Cortex of kidney (tissue), 1 donor: ENCODE measurements at places on chromosomes 7 and 10.

DNA sequence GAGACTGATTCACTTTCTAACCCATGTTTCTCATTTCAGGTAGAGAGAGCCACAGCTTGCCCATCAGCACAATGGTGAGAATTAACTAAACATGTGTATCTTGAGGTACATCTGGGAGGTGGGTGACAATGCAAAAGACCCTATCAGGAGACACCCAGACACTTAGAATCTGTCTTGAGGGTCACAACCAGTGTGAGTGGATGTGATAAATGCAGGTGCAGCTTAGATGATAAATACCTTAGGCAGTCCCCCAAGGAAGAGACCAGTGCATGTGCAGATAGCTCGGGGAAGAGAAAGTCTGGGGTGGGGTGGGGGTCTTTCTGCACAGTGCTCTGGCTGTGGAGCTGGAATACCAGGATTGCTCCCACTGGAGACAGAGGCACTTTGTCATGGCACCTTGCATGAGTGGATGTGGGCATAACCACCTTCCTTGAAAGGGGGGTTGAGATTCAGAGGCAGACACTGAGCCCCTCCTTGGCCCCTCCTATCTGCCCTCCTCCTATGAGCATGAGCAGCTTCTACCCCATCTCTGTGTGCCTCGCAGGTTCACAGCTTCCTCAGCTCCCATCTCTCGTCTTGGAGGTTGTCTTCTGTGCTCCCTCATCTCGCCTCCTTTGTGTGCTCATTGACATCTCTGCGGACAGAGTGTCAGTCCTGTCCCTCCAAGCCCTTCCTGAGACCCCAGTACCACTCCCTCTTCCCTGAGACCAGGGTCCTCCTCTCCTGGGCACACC lies 349.8 kb downstream of the TCERG1L start:
- DNase-seq = no peak

- no peak for DNase-seq
These were observed 175.9 kb downstream of the ZMYND11 start for GRCh38 chr10:310976-311639.

DNA sequence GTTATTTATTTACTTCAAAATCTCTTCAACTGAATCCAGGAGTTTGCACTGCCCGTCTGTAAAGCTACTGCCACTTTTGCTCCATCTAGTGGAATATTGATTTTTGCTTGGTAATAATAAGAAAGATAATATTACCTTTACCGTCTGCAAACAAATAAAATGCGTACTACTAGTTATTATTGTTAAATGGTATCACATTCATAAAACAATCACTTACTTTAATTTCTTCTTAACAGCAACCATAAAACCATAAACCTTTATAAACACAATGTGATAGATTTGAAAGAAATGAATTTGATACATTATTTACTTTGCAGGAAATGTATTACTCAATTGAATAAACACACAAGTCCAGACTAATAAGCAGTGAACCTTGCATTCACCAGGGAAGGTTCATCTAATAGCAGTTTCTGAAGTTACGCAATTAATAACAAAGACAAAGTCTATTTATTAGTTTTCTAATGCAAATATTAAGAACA lies 6.4 kb downstream of the AGMO start:
- DNase-seq = no peak

- DNase-seq = no peak
These were observed 365.1 kb downstream of the GRID1 start for GRCh38 chr10:86001521-86001920.

DNA sequence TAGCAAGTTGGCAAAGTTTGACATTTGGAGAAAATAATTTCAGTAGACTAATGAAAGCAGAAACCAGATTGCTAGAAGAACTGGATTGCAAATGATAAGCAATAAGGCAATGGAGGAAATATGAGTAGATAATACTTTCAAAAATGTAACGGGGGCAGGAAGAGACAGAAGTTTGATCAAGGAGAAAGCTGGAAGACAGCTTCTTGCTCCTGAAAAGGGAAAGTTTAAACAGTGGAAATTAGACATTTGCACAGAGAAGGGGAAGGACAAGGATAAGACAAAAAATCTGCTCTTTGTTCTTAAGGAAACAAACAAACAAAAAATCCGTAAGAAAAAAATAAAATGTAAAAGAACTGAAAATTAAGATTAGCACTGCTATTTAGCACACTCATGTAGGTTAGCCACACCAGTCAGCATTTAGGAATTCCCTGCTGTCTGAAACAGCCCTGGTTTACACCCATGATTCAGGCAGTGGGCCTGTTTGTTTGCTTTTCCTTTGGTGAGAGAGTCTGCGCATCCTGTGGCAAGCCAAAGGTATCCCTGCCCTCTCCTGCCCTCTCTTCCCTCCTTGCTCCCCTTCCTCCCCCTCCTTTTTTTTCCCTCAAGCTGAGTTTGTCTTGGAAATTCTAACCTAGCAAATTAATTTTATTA lies 104.3 kb upstream of the CAV2 start:
- DNase-seq = no peak

GRCh38 chr7:100053215-100053614 lies 3.6 kb downstream of the ZSCAN21 start:
- no peak for DNase-seq

DNA sequence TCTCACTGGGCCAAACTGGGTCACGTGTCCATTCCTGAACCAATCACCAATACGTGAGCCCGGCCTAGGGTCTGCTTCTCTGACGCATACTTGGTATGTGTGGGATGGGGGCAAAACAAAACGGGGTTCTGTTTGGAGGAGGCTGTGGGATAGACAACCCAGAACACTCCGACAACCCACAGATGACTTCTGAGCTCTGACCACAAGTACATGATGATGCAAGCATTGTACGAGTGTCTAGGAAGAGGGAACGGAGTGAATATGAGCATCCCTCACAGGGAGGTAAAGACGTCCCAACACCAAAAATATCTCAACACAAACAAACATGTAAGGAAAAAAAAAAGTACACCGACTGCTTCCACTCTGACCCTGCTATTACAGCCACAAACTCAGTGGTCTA lies 5.6 kb downstream of the DAGLB start:
- DNase-seq = no peak

DNA sequence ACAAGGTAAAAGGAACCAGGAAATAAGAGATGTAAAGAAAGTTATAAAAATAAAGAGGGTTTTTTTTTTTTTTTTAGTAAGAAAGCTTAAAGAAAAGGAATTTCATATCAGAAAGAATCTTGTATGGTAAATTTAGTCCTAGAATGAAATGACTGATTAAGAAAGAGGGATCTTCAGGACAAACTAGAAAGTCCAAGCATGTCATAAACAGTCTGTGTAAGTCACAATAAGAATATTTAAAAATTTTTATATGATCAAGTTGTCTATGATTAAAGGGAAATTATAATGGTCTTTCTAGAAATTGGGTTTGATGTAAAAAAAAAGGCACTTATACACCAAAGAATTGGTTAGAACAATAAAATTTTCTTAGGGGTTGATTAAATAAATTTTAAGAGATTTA lies 289.5 kb downstream of the XPNPEP1 start:
- no peak for DNase-seq

DNA sequence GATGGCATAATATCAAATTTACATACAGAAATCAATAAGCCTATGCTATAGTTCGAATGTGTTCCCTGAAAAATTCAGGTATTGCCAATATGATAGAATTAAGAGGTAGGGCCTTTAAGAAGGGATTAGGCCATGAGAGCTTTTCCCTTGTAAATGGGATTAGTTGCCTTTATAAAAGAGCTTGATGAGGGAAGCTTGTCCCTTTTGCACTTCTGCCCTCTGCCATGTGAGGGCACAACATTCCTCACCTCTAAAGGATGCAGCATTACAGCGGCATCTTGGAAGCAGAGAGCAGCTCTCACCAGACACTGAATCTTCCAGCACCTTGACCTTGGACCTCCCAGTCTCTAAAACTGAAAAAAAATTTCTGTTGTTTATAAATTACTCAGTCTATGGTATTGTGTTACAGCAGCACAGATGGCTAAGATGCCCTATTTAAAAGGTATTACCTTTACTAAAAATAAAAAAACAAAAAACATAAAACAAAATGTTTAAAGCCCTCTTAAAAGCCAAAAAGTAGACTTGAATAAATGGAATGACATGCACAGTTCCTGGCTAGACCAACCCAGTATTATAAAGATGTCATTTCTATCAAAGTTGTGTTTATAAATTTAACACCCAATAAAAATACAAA lies 909.6 kb downstream of the REEP3 start:
- DNase-seq = no peak

GRCh38 chr7:17792075-17792936 lies 148.0 kb downstream of the SNX13 start:
- DNase-seq = no peak

- no peak for DNase-seq
These were observed 3.1 kb downstream of the DAGLB start for GRCh38 chr7:6444516-6445269.

- DNase-seq = no peak
These were observed 63.7 kb downstream of the ST7 start for GRCh38 chr7:117017017-117017451.

GRCh38 chr7:112101201-112101846 lies 104.9 kb downstream of the DOCK4 start:
- DNase-seq = no peak

GRCh38 chr10:110670335-110670734 lies 26.2 kb downstream of the RBM20 start:
- DNase-seq = no peak

- DNase-seq = no peak
These were observed 43.6 kb upstream of the KLF6 start for GRCh38 chr10:3828404-3829155.

- DNase-seq = no peak
These were observed 35.4 kb upstream of the FAM20C start for GRCh38 chr7:157008-157310.

DNA sequence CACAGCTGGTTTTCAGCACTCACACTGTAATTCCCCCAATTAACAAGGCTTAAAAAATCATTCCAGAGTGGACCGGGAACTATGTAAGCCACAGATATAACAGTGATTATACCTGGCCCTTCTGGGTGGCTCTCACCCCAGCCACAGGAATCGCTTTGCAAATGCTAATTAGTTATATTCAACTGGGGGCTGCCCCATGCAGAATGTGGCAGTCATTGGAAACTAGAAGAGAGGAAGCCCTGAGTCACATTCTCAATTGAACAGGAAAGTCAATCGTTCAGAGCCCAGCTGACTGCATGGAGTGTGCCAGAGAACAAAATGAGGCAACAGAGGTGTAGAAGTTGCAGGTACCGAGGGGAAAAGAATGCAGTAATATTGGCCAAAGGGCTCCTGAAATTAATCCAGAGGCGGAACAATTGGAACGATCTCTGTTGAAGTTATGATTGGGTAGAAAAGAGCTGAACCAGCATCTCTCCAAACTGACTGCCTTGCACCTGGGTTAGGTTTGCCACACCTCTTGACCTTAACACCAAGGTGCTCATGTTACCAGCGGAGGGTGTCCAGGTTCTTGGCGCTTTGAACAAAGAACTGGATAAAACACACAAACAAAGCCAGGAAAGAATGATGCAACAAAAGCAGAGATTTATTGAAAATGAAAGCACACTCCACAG lies 909.7 kb upstream of the AUTS2 start:
- no peak for DNase-seq

GRCh38 chr7:140738280-140738679 lies 41.8 kb downstream of the NDUFB2 start:
- DNase-seq = no peak

GRCh38 chr7:138226745-138227279 lies 150.6 kb downstream of the AKR1D1 start:
- DNase-seq = no peak

DNA sequence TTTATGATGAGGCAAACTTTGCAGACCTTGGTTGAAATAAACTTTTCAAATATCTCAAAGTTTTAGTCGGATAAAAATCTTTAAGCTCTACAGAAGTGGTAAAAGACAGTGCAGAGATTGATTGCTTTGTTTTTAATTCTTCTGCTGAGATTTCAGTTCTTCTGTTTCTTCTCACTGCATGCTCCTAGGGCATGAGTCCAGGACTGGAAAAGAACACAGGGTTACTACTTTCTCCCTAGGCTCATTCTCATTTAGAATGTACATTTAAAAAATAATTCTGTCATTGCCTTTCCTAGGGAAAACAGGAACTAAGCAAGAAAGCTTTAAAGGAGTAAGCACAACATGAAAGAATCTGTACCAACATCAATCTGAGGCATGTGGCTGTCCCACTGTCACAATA lies 256.7 kb upstream of the DGKB start:
- no peak for DNase-seq

DNA sequence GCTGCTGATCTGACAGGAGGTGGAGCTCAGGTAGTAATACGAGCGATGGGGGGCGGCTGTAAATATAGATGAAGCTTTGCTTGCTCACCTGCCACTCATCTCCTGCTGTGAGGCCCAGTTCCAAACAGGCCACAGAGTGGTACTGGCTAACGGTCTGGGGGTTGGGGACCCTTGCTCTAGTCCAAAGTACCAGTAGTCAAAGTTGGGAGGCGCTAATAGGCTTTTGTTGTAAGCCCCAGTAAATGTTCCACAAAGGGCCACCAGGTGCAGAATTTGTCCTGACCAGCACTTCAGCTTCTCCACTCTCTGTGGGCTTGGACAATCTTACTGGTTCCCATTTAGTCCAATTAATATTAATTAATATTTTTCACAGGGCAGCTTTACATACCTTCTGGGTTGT lies 206.6 kb downstream of the ACTR3B start:
- no peak for DNase-seq

GRCh38 chr10:71285180-71285545 lies 33.9 kb upstream of the SLC29A3 start:
- no peak for DNase-seq

GRCh38 chr10:53894145-53894544 lies 906.9 kb downstream of the PCDH15 start:
- no peak for DNase-seq

DNA sequence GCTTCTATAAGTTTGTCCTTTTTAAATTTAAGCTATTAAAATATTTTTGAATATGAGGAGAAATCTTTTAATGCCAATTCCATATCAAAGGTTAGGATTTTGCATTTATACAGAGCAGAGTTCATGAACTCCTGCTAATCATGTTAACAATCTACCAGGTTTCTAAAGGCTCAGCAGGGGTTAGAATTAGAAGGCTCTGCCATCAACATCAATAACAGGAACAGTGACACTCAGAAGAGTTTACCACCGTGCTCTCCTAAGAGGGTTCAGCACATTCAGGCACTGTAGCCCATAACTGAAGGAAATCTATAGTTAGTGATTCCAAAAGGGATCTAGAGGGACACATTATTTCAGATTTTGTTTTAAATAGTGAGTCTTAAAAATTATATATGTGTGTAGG lies 100.1 kb downstream of the HOXA1 start:
- no peak for DNase-seq

- DNase-seq = no peak
These were observed 99.8 kb upstream of the MACROH2A2 start for GRCh38 chr10:69952821-69953221.

GRCh38 chr10:55400075-55400849 lies 599.2 kb upstream of the PCDH15 start:
- no peak for DNase-seq
